Stimulated activated CD4-positive, alpha-beta T cell treated with anti-CD3 and anti-CD28 coated beads, Interleukin-15, amount 100 ng/mL, for 1 hour (primary cell): ENCODE measurements at places on chromosomes 2 and 18.

GRCh38 chr2:214747992-214748391, 61.5 kb downstream of the BARD1 start:
- no peak for DNase-seq

- DNase-seq, result no peak
Observed at GRCh38 chr2:189402932-189403331, 38.3 kb upstream of the WDR75 start.

GRCh38 chr2:195759877-195760276, 102.9 kb downstream of the SLC39A10 start:
- no peak for DNase-seq

GRCh38 chr2:170377500-170378207, 199.7 kb downstream of the MYO3B start:
- DNase-seq, result no peak

DNA sequence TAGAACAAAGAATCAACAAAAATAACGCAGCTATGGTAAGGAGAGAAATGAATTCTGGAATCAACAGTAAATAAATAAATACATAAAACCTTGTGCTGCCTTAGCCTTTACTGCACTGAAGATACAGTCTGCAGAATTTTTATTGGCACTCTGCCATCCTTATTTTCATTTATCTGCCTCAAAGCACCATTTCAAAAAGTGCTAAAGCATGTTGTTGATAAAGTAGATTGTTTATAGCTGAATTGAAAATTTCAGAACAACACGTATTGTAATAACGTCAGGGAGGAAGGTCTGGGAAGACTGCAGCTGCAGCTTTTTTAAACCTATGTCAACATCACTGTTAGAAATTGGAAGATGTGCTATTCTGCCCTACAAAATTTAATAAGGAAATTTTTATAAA, 787.2 kb downstream of the PLCL1 start:
- DNase-seq, result no peak
